WTC11 (cell line): ENCODE measurements at places on chromosomes 11 and 22.
A peak's percentile ranks its signal among the peaks of the same experiment; 100 is the strongest.

- DNase-seq, result no peak
Measured at GRCh38 chr11:92740276-92740675, 229.2 kb upstream of the MTNR1B start.

GRCh38 chr11:67099831-67100324, 19.2 kb upstream of the KDM2A start:
- DNase-seq, result no peak

- no peak for DNase-seq
Measured at GRCh38 chr11:9936754-9937153, 272.9 kb downstream of the SWAP70 start.

DNA sequence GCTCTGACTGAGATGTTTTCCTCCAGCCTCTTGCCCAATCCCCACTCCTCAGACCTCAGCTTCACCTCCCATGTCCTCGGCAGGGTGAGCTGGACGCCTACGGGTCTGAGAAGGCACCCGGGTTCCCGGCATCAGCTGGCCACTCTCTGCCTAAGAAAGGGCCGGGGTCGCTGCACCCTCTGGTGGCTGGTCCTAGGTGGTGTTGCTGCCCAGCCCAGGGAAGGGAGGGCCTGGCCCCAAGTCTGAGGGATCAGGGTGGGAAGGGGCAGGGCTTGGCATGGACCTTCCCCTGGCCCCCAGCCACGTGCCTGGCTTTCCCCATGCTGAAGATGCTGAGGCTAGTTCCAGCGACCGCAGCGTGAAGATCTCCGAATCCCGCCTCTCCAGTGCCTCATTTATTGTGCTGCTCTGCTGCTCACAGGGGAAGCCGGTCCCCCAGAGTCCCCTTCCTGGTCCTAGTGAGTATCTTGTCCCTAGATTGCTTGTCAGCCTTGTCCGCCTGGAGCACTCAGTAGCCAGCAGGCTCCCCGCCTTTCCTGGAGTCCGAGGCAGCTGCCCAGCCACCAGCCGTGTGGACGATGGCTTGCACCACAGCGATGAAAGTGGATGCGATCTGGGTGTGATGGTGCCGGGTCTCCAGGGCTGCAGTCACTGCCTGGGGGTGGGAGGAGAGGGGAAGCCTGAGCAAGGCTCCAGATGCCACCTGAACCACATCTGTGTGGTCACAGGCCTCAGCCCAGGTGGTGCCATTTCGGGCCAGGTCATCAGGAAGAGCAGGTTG, 2.9 kb upstream of the GGT5 start:
- peak; percentile 91 for DNase-seq

- peak; percentile 11 for DNase-seq
Measured at GRCh38 chr22:46052801-46053562, 76.0 kb upstream of the WNT7B start.

DNA sequence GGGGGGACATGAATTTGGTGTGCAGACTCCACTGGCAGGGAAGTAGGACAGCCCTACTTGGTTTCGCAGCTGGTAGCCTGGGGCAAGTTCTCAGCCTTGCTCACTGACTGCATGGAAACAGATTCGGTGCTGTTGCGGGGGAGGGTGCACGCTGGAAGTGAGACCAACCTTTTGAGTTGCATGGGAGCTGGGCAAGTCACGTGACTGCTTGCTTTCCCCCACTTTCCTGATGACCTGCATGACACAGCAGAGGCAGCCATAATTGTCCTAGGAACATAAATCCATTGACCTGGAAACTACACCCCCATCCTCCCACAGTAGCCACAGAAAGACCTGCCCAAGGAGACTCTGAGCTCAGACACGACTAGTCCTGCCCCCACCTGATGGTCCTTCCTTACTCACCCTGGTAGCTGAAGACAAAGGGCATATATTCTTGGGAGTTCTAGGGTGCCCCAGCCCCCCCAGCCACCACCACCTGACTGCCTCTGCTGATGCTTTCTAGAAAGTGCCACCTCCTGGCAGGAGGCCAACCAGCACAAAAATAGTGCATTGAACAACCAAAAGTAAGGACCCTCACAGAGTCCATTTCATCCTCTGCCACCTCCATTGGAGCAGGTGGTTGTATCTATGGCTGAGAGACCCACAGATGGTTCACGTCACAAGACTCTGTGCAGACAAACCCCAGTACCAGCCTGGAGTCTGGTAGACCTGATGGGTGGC, 4.1 kb upstream of the HBG2 start:
- DNase-seq, result peak; percentile 54

DNA sequence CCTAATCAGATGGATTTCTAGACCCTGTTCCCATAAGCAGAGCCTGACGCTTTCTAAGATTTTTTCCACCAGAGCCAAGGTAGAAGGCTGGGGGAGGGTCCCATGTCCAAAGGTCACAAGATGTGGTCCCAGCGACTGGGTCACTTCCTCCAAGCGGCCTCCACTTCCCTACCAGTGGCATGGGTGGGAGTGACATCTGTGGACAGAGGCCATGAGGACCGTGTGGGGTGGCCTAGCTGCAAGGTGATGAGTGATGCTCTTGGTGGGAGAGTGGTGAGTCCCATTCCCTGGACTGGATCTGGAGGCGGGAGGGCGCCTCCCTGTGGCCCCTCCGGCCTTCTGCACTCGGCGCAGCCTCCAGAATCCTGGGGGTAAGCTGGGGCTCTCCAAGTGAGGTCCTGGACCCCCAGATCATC, 32.4 kb upstream of the PRR5 start:
- DNase-seq, result peak; percentile 57

- no peak for DNase-seq
Measured at GRCh38 chr11:112639469-112639868, 321.8 kb upstream of the NCAM1 start.

DNA sequence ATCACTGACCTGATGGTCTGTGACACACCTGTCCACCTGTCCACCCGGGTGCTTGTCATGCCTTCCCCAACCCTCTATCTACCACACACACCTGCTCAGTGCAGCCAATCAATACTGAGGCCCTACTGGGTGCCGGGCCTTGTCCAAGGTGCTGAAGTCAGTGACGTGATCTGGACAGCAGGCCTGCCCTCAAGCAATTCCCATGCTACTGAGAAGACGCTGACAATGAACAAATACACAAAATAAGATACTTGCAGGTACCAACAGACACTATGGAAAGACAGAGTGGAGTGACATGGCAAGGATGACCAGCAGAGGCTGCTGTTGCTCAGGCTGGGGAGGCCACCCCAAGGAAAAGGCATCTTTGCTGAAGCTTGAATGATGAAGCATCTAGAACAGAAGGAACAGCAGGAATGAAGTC, 21.2 kb downstream of the PLAAT3 start:
- peak; percentile 49 for DNase-seq

DNA sequence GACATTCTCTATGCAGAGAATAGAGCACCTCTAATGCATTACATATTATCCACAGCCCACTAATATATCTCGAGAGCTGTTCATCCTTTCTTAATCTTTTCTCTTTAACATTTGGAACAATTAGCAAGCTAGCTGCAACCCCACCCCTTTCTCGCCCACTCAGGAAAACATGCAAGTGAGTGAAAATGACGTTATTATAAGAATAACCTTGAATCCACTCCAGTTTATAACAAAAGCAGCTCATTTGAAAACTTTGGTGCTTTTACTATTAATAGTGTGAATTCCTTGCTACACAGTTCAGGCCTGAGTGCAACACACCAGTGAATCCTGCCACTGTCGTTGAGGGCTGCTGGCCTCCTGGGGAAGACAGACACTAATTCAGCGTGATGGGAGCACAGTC, 63.3 kb upstream of the BMAL1 start:
- no peak for DNase-seq

GRCh38 chr22:17436981-17437412, 67.7 kb downstream of the CECR2 start:
- DNase-seq, result no peak

DNA sequence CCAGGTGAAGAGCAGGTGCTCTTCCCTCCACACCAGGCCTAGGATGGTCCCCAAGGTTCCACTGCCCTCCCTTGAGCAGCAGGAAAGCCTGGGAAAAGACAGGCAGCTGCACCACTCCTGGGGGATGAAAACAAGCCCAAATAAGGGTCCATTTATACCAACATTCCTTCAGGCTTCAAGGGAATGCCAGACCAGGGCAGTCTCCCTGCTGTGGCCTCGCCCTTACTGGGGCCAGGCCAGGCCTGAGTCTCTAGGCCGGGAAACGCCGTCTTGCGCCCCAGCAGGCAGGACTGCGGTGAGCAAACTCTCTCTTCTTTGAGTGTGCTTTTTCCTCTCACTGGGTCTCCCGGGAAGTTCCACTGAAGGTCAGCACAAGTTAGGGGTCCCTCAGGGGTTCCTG, 443.5 kb downstream of the SOX6 start:
- DNase-seq, result no peak

- no peak for DNase-seq
Measured at GRCh38 chr11:122242731-122243130, 126.7 kb upstream of the BLID start.

GRCh38 chr22:37248251-37248650, 4.2 kb upstream of the RAC2 start:
- no peak for DNase-seq

DNA sequence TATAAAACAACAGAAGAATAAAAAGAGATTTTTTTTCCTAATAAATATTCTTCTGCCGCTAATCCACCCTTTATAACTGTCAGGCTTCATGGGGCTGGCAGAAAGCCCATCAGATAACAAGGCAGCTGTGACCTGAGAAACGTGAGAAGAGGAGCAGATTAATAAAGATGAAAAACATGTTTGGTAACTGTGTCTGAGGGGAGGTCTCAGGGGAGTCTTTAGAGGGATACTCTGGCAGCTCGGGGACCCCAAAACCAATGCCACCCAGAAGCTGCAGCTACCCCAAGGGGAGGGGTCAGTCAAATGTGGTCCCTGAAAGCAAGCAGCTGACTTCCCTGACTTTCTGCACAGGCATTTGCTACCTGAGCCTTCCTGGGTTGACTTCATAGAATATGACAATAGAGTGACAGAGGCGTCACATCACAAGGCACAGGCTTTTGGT, 48.4 kb upstream of the POU2AF1 start:
- no peak for DNase-seq

GRCh38 chr11:124798991-124799347, 1.2 kb downstream of the MSANTD2 start:
- no peak for DNase-seq

GRCh38 chr11:124026498-124026897, at the start of gene OR10G8:
Gene OR10G8 (plus strand): TSS chr11:124026798. CDS start chr11:124029623, 2,825 bp downstream.
- no peak for DNase-seq

DNA sequence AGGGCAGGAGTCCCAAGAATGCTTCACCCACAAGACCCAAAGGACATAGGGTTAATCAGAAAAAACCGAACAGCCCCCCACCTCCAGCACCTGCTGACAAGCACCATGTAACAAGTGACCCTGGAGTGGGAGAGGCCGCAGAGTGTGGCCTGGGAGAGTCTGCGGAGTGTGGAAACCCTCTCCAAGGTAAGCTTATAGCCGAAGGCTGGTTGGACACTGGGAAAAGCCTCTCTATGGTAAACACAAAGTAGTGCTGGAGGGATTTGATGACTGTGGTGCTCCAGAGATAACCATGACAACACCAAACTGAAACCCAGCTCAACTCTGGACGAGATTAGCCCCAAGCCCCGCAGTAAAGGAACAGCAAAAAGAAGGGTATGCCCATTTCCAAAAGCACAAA, 19.2 kb downstream of the ASCL2 start:
- DNase-seq, result no peak

DNA sequence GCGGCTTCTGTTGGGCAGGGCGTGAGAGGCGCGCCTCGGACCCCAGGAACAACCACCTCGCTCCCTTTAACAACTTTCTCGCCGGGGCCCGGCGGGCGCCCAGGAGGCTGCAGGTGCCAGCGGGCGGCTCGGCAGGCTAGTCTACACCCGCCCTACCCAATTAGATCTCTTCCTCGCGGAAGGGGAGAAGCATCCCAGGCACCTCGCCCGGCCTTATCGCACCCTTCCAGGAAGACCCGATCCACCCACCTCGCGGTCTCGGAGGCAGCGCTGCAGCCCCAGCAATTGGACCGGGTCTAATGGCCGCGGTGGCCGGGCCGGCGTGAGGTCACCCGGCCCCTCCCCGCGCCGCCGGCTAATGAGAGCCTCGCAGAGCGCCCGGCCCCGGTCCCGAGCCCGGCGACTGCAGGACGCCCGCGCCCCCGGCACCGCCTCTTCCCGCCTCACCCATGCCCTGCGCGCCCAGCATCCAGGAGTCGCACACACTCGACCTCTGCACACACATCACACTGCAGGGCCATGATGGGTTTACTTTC, at the start of gene PLAAT3:
Gene PLAAT3 (minus strand): TSS at position 298 of the 536 bp plus-strand sequence. CDS start 419 bp downstream, outside the sequence.
- DNase-seq, result peak; percentile 76

DNA sequence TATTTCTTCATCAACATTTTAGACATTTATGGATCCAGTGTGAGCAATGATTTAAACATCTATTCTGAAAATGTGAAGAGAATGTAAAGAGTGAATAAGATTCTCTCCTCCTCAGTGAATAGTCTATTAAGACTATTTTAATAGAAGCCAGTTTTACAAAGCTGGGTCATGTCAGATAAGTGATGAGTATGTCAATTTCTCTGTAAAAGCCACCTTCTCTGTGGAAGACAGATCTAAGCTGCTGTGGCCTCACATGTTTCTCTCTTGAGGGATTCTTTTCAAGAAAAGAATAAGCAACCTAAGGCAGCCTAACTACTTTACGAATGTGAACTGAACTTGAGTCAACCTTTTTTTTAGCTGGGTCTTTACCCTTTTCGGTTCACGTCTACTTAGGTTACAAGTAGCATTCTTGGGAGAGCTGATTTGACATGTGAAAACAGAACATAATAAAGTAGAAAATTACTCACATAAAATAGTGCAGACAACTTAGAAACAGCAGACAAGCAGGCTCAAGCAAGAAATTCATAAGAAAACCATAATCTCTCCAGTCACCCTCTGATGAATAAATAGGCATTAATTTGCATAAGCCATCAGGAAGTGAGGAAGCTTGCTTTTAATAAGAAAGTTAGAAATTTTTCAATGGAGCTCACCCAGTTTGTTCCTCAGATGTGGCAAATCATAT, 9.9 kb downstream of the CTSC start:
- no peak for DNase-seq
